ENCODE measurements at places on chromosomes 13 and 19.

- DNase-seq = peak; percentile 37
Measured at GRCh38 chr13:102580552-102581169, 16.1 kb upstream of the TPP2 start.

GRCh38 chr13:46160065-46160464 lies 21.9 kb downstream of the LCP1 start:
- DNase-seq = no peak

GRCh38 chr13:107376341-107377125 lies 808.6 kb upstream of the ARGLU1 start:
- DNase-seq = no peak

GRCh38 chr13:47112205-47112902 lies 215.5 kb upstream of the HTR2A start:
- DNase-seq = no peak

- no peak for DNase-seq
Measured at GRCh38 chr19:49894011-49894664, 2.5 kb downstream of the IL4I1 start.

GRCh38 chr19:48918801-48919247 lies 14.7 kb upstream of the DHDH start:
- DNase-seq = no peak

- DNase-seq = no peak
Measured at GRCh38 chr19:31749231-31749630, 400.0 kb upstream of the TSHZ3 start.

DNA sequence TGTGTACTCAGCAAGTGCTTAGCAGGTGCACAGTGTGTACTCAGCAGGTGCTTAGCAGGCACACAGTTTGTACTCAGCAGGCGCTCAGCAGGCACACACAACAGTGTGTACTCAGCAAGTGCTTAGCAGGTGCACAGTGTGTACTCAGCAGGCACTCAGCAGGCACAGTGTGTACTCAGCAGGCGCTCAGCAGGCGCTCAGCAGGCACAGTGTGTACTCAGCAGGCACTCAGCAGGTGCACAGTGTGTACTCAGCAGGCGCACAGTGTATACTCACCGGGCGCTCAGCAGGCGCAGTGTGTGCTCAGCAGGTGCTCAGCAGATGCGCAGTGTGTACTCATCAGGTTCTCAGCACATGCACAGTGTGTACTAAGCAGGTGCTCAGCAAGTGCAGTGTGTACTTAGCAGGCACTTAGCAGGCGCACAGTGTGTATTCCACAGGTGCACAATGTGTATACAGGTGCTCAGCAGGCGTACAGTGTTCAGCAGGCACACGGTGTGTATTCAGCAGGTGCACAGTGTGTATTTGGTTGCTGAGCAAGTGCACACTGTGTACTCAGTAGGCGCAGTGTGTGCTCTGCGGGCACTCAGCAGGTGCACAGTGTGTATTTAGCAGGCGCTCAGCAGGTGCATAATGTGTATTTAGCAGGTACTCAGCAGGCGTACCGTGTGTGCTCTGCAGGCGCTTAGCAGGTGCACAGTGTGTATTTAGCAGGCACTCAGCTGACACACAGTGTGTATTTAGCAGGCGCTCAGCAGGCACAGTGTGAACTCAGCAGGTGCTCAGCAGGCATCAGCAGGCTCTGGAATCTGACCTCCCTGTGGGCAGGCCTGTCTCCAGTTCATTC lies 15.1 kb downstream of the CRTC1 start:
- no peak for DNase-seq

- DNase-seq = no peak
Measured at GRCh38 chr19:35907377-35907745, 734 bp downstream of the TYROBP start.

- DNase-seq = no peak
Measured at GRCh38 chr13:28558567-28558966, 63.6 kb upstream of the FLT1 start.

GRCh38 chr19:39402346-39403300 lies 4.0 kb upstream of the ZFP36 start:
- peak; percentile 82 for DNase-seq

DNA sequence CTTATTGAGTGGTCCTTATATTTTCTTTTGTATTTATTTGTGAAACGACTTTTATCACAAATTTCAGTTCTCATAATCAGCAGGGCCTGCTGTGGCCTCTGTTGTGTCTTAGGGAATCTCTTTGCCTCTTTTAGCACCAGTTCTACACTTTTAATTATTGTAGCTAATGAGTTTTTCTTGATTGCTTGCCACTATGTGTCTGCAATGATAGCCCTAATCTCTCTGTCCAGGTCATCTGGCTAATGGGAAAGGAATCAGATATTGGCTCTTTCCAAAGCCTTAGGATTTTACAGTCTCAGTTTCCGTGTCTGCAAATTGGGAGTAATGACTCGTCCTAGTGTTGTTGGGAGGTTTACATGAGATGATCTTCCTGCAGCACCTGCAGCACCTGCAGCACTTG lies 10.2 kb downstream of the WDFY2 start:
- no peak for DNase-seq

DNA sequence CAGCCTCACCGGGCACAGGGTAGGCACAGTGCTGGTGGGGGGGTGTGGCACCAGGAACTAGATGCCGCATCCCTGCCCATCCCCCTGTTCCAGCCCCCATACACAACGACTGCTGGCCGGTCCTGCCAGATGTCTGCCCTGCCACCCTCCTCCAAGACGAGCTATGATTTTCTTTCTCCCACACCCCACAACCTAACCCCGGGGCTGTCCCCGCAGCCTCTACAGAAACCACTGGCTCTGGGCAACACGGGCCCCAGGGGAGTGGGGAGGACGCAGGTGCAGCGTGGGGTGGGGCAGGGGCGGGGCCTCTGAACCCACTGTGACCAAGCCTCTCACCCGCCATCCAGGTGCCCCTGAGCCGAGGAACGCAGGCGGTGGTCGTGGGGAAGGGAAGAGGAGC lies 15.5 kb downstream of the PGLS start:
- DNase-seq = no peak

- no peak for DNase-seq
Measured at GRCh38 chr19:8321986-8322637, 816 bp downstream of the RPS28 start.

DNA sequence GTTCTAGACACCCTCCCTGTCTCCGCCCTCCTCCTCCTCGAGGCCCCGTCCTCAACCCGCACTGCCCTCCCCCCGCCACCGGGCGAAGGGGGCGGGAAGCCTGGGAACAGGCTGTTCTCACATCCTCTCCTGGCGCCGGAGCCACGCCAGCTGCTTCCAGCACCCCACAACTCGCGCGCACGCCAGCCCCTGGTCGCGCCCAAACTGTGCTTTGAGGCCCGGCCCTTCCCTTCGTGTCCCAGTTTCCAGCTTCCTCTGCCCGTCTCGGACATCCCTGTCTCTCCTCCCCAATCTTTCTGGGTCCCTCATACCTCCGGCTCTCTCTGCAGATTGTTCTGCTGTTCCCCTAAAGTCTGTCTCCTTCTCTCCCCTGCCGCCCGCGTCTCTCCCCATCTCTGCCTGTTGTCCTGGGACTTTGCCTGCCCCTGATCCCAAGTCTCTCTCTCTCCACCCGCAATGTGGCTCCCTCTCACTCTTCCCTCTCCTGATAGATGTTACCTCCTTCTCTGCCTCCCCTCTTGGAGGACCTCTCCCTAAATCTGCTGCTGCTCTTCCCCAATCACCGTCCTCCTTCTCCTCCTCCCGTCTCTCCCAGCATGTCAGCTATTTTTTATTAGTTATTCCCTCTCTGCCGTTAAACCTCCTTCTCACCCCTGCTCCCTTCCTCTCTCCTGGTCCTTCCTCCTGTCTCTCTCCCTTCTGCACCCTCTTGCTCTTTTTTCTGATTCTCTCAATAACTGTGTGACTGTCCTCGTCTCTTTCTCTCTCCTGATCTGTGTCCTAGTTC lies 14.2 kb downstream of the DPF1 start:
- no peak for DNase-seq

GRCh38 chr13:43003729-43004128 lies 11.7 kb upstream of the EPSTI1 start:
- no peak for DNase-seq

- DNase-seq = no peak
Measured at GRCh38 chr13:46605825-46606554, 53.0 kb downstream of the LRCH1 start.

- no peak for DNase-seq
Measured at GRCh38 chr19:3736106-3736724, 25.3 kb downstream of the APBA3 start.

GRCh38 chr19:5386841-5387240 lies 46.2 kb upstream of the PTPRS start:
- no peak for DNase-seq

GRCh38 chr13:113595131-113595530 lies 10.6 kb downstream of the TFDP1 start:
- no peak for DNase-seq

GRCh38 chr19:10858204-10858828 lies 10.1 kb downstream of the C19orf38 start:
- no peak for DNase-seq

GRCh38 chr13:21150013-21150412 lies 26.3 kb downstream of the SKA3 start:
- no peak for DNase-seq

GRCh38 chr19:47104680-47105079 lies 8.9 kb downstream of the ZC3H4 start:
- no peak for DNase-seq

DNA sequence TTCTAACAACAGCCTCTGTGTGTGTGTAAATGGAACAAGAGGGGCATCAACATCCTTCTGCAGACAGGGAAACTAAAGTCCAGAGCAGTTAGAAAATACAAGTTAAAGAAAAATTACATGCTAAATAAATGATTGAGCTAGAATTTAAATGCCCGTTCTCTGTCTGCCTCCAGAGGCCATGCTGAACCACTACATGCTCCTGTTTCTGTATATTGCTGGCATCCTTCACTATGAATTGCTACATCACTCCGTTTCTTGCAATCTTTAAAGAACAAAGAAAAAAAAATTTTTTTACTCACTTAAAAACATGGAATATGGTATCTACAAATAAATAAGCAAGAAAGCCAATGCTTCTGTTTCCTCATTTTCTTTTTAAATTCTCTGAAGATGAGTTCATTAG lies 47.9 kb downstream of the DCT start:
- DNase-seq = no peak

DNA sequence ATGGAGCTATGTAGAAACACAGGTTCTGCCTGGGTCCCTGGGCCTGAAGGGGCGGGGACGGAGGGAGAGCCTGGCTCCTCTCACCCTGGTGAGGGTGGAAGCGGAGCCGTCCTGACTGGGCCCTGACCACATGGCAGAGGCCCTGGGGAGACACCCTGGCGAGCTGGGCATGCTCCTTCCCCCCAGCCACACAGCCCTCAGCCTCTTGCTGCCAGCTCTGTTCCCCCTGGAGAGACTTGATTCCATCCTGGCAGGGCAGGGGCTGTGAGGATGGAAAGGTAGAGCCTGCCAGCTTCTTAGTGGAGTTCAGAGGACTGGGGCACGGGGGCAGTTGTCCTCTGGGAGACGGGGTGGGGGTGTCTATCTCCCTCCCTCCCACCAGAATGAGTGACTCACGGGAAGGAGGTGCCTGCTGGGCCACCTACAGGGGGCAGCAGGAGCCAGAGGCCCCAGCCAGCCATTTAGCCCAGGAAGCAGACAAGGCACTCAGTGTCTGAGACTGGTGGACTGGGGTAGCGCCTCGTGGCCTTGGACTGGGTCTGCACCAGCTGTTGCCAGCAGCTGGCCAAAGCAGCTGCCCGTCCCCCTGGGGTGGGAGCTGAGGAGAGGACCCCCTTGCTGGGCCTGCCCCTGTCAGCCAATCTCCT lies 22.8 kb upstream of the RNF17 start:
- DNase-seq = no peak

GRCh38 chr13:26561651-26562511 lies 4.4 kb downstream of the WASF3 start:
- no peak for DNase-seq

- DNase-seq = no peak
Measured at GRCh38 chr13:45331692-45332035, 9.3 kb downstream of the TPT1 start.

DNA sequence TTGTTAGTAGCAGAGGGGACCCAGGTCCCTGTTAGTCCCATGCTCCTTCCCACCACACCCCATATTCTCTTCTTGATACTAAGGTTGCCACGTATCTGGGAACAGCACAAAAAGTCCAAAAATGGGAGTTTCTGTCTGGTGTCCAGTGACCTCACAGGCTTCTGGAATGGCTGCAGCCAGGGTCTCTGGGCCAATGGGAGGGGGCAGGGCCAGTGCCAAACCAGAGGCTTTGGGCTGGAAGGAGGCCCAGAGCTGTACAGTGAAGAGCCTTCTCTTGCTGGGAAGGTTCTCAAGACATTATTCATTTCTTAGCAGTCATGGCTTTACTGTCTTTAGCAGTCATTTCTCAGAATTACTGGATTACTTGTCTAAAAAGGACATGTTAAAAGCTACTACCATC lies 119.2 kb downstream of the FRY start:
- no peak for DNase-seq

DNA sequence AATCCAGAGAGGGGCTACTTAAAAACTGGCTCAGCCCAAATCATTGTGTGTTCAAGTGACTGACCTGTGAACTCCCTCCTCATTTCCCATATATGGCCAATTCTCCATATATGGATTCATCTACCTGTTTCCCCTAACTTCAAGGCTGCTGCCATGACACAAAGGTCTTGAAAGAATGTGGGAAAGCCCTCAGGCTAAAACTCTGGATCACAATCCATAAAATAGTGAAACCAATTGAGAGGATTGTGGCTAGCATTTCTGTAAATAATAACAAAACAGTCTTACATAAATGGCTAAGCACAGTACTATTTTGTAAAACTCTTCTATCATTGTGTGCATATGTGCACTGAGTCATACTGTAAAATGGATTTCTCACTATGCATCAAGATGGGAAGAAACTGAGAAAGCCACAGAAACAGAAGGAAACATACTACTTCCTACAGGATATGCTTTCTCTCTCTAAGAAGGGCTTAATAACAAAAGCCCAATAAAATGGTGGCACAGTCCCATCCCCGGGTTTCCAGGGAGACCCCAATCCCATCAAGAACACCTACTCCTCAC lies 80.5 kb downstream of the FOXO1 start:
- no peak for DNase-seq

DNA sequence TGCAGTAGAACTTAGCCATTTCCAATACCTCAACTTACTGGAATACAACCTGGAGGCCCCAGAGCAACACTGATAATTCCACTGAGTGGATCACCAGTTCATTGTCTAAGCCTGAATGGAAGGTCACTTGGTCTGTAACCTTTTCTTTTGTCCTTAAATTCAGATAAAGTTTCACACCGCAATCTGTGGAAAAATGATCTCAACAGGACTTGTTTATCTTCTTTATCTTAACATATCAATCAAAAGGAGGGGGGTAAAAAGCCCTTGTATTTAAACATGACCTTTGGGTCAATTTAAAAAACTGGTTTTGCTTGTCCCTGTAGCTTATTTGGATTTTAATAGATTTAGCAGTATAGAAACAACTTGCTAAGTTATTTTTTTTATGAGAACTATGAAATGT lies 21.6 kb downstream of the SAE1 start:
- DNase-seq = no peak

GRCh38 chr13:48949566-48950500 lies 25.9 kb upstream of the FNDC3A start:
- DNase-seq = no peak

- DNase-seq = no peak
Measured at GRCh38 chr13:79796136-79796535, 315.2 kb downstream of the NDFIP2 start.
